ENCODE measurements at places on chromosomes 11 and 22.

DNA sequence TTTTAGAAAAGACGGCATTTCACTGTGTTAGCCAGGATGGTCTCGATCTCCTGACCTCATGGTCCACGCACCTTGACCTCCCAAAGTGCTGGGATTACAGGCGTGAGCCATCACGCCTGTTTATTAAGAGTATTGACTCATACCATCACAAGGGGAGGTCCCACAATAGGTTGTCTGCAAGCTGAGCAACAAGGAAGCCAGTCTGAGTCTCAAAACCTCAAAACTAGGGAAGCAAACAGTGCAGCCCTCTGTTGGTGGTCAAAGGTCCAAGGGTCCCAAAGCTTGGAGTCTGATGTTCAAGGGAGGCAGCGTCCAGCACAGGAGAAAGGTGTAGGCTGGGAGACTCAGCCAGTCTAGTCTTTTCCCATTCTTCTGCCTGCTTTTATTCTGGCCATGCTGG is 32.8 kb upstream of the LDLRAD3 start:
- DNase-seq: no peak

- DNase-seq: no peak
These were observed 55.3 kb downstream of the C22orf42 start for GRCh38 chr22:32103658-32104315.

DNA sequence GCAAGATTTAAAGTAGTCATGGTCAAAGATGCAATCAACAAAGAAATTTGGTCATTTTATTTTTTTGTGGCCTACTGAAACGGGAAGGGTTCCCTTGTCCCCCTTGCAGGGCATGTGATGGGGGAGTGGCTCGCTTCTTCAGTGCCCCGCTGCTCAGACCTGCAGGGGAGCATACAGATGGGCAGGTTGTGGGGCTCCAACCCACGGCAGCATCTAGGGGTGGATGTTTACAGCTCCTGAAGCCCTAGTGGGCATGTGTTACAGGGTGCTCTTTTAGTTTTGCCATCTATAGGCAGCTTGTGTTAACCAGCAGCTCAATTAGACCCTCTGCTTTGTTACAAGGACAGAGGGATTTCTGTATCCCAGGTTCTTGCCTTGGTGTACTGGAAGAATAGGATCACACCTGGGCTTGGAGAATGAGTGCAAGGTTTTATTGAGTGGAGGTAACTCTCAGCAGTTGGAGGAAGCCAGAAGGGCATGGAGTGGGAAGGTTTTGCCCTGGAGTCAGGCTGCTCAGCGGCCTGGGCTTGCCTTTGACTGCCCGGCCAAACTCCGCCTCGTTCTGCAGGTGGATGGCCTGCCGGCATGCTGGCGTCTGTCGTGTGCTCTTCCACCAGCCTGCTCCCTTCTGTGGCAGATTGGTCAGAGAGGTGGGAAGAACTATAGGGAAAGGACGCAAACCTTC is 9.4 kb downstream of the GSTP1 start:
- DNase-seq: no peak

DNA sequence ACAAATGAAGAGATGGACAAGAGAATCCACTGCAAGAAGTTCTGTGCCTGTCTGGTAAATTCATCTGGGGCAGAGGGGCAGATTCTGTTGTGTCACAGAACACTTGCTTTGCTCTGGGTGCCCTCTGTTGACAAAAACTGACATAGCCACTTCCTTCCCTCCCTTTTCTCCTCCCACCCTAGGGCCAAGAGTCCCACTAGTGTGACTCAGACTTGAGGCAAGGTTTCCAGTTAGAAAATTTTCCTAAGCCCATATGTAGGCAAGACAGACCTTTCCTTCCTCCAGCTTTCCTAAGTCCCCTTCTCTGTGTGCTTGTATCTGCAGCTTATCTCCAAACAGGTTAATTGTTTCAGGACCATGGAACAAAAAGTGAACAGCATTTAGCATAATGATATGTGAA is 106.8 kb downstream of the RBFOX2 start:
- peak; percentile 47 for DNase-seq

DNA sequence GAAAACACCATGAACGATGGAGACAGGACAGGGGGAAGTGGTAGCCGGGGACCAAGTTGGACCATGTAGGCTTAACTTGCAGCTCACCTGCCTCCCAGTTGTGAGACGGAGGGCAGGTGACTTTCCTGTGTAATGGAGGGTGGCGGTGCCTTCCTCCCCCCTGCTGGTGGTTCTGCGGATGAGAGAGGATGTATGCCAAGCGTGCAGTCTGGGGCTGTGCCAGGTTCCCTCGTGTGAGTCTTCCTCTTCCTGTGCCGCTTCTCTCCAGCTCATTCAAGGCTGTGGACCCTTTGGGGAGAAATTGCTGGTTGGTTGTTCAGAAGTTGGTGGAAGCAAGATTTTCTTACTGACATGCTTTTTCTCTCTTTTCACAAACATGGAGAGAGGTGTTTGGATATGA is 35.1 kb downstream of the MPPED1 start:
- DNase-seq: no peak

GRCh38 chr11:40219401-40219800 is 1240.1 kb downstream of the LRRC4C start:
- DNase-seq: no peak

DNA sequence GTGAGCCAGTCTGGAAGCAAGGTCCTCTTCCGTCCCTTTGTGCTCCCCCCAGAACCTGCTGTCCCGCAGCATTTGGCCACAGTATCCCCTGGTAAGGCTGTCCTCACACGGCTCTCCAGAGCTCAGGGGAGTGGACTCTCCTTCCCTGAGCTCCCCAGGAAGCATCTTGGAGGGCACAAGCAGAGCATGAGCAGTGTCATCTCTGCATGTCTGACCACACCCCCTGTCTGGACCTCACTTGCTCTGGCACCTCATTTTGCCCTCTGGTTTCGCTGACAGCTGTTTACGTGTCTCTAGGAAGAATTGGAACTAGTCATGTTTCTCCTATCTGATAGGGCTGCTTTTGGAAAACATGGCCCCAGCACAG is 15.5 kb downstream of the DCPS start:
- DNase-seq: no peak

- DNase-seq: no peak
These were observed 23.6 kb downstream of the GDPD5 start for GRCh38 chr11:75502138-75502537.

GRCh38 chr11:70434813-70435278 is 36.5 kb downstream of the CTTN start:
- DNase-seq: no peak

GRCh38 chr11:77094841-77095365 is 7.7 kb upstream of the OMP start:
- DNase-seq: no peak

DNA sequence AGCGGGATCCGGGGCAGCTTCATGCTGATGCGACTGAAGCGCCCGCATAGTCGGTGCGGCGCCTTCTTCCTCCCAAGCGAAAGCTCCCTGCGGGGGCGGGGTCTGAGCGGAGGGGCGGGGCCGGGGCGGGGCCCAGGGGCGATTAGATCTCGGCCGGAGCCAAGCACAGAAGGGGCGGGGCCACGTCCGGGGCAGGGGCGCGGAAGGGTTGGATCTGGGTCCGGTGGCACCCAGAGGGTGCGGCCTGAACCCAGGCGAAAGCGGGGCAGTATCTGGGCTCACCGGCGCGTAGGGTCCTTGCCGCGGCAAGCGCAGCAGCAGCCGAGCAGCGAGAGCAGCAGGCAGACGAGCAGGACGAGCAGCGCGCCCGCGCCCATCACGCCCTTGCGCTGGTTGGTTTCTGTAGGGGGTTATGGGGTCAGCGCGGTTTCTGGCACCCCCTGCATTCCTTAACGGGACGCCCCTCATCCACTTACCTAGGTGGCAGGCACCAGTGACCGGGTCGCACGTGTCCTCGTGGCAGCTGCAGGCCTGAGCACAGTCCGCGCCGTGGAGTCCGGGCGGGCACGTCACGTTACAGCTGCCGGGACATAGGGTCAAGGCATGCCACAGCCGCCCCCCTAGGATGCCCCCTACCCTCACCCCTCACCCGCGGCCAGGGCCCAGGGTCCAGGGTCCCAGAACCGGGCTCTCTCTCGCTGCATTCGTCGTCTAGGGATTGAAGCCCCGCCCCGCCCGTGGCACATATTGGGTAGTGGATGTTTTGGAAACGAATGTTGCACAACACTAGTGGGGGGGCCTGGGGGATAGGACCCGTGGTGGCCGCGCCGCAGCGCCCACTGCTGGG is 8.1 kb downstream of the SCARF2 start:
- no peak for DNase-seq

GRCh38 chr11:1549338-1550330 is 22.4 kb downstream of the DUSP8 start:
- no peak for DNase-seq

- peak; percentile 48 for DNase-seq
These were observed 6.1 kb downstream of the MPEG1 start for GRCh38 chr11:59206635-59207034.

- no peak for DNase-seq
These were observed 8.3 kb downstream of the ST3GAL4 start for GRCh38 chr11:126363706-126364248.

GRCh38 chr11:73945396-73945795 is 5.4 kb upstream of the DNAJB13 start:
- DNase-seq: no peak

All from iPS DF 6.9 (cell line).